T1000 (cell line): ENCODE measurements at places on chromosomes 11 and 22.

- DNase-seq, result no peak
Observed at GRCh38 chr11:12097219-12097618, 13.2 kb upstream of the MICAL2 start.

GRCh38 chr22:49617264-49617663 lies 210.4 kb downstream of the BRD1 start:
- no peak for DNase-seq

- DNase-seq, result no peak
Observed at GRCh38 chr11:73087730-73088129, 54.4 kb downstream of the FCHSD2 start.

- DNase-seq, result no peak
Observed at GRCh38 chr11:61007383-61007955, 36.0 kb downstream of the CD6 start.
